Adrenal gland (tissue), 19 donors: ENCODE measurements at places on chromosomes 11 and 22.

DNA sequence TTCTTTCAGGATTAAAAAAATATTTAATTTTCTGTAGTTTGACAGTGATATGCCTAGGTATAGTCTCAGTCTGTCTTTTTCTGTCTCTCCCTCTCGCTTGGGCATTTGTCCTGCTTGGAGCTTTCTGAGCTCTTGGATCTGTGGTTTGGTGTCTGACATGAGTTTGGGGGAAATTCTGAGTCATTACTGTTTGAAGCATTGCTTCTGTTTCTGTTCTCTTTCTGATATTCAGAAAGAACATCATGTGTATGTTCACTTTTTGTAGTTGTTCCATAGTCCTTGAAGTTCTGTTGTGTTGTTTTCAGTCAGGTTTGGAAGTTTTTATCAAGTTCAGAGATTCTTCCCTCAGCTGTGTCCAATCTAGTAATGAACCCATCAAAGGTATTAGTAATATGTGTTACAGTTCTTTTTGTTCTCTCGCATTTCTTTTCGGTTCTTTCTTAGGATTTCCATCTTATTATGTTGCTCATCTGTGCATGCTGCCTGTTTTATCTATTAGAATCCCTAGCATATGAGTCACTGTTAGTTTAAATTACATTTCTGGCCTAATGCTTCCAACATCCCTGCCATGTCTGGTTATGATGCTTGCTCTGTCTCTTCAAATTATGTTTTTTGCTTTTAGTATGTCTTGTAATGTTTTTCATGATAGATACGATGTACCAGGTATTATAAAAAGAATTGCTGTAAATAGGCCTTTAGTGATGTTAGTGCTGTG lies 48.4 kb downstream of the DDX10 start:
- DNase-seq: no peak

DNA sequence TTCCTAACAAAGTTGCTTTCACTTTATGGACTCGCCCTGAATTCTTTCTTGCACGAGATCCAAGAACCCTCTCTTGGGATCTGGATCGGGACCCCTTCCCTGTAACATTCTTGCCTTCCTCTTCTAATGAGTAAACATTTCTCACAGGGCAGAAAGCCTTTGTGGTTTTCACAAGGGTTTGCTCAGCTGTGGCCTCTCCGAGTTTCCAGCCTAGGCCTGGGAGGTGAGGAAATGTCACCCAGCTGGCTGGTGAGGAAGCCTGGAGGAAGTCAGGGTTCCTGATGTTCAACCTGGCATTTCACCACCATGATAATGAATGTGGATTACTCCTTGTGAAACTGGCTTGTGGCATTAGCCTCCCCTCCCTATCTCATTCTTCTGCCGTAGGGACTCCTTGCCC lies 224.9 kb downstream of the DSCAML1 start:
- DNase-seq: no peak

GRCh38 chr11:11659567-11660362 lies 38.0 kb upstream of the GALNT18 start:
- DNase-seq: no peak

DNA sequence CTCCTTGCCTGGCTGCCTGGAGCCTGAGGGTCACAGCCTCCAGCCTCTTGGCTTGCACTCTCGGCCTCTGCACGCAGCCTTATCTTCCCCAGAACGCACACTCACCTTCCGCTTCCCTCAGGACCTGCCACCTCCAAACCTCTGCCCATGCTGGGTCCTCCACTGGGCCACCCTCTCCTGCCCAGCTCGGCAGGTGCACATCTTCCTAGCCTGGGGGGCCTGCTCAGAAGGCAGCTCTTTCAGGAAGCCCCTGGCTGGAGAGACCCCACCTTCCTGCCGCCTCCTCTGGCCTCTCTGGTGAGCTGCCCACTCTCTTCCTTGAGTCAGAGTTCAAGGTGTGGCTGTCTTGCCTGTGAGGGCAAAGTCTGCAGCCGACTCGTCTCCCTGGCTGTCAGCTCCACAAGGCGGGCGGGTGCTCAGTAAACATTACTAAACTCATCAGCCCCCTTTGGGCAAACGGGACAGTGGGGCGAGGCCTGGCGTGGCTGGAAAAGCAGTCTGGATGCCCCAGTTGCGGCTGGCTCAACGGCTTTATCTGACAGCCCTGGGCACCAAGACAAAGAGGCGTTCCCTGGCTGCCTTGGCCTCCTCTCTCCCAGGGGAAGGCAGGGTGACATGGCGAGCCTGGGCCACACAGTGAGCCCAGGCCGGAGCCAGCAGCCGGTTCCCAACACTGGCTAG lies 1.7 kb upstream of the LINC01488 start:
- DNase-seq: no peak

- DNase-seq: no peak
Measured at GRCh38 chr11:30346068-30346688, 23.3 kb downstream of the ARL14EP start.

DNA sequence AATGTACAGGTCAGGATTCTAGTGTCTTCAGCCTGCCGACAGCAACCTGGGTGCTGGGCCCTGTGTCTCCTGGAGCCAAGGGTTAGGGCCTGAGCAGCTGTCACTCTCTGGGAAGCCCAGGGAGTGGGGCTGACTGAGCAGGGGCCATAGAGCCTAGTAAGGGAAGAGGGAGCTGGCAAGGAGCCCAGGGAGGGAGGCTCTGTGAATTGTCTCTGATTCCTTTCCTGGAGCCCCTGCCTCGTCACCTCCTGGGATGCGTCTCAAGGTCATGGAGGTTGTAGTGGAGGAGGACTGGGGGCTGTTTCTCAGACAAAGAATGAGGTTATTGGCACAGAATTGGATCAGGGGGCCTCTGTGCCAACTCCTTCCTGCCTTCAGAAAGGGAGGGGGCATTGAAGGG lies 11.8 kb downstream of the SOX10 start:
- DNase-seq: peak; percentile 35

DNA sequence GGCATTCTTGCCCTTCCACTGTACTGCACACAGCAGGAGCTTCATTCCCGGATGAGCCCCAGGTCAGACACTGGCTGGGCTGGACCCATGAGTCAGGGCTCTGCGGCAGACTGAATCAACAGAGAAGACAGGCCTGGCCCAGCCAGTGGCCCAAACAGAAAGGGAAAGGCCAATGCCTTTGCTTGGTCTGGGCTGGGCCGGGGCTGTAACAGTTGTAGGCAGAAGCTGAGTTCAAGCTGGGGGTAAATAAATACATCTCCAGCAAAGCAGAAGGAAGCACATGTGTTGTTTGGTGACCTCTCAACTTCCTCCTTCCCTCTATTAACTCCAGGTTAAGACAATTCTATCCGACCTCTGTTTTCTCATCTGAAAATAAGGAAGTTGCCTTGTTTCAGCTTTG lies 1.8 kb upstream of the SMIM35 start:
- DNase-seq: peak; percentile 83

DNA sequence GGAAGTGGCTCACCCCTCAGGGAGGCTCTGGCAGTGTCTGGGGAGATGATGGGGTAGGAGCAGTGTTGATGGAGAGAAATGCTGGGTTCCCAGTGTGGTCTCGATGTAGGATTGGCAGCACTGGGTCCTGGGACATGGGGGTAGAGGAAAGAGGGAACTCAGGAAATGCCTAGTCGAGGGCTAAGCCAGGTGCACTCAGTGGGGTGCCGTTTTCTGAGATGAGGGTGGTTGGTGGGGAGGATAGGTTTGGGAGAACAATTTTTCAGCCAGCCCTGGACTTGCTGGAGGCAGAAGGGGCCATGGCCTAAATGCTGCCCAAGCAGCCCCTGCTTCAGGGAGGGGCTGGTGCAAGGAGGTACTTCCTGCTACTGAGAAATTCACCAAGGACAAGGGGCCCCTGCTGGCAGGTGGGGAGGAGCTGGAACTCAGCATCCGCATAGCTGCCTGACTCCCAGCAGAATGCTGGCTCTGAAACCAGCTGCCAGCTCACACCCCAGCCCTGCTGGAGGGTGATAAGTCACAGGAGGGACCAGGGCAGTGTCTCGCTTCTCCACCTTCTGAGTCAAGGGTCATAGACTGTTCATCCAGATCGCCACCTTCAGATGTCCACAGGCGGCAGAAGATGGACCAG lies 6.0 kb downstream of the CCDC157 start:
- DNase-seq: no peak

GRCh38 chr11:8717876-8718753 lies 35.5 kb downstream of the RPL27A start:
- DNase-seq: peak; percentile 86

DNA sequence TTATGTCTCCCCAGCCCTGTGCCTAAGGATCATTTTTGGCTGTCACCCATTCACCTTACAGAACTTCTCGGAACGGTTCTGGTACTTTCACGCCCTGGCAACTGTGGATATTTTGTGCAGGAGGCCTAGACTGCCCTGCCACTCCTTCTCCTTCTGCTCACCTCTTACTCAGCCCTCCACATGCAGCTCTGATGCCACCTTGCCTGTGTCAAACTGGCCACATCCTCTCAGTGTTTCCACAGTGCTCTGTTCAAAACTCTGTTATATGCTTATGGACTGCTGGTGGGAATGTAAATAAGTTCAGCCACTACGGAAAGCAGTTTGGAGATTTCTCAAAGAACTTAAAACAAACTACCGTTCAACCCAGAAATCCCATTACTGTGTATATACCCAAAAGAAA lies 100.8 kb upstream of the MTMR2 start:
- no peak for DNase-seq

DNA sequence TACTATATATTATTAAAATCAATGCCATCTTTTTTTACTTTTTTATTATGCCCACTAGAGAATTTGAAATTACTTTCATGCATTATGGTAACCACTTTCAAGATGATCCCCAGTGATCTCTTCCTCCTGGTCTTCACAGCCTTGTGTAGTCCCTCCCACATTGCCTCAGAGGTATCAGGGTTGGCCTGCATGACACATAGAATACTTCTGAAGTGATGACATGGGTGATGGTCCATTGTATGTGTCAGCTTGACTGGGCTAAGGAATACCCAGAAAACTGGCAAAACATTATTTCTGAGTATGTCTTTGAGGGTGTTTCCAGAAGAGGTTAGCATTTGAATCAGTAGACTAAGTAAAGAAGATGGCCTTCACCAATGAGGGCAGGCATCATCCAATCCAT lies 14.2 kb upstream of the ISX start:
- DNase-seq: no peak

DNA sequence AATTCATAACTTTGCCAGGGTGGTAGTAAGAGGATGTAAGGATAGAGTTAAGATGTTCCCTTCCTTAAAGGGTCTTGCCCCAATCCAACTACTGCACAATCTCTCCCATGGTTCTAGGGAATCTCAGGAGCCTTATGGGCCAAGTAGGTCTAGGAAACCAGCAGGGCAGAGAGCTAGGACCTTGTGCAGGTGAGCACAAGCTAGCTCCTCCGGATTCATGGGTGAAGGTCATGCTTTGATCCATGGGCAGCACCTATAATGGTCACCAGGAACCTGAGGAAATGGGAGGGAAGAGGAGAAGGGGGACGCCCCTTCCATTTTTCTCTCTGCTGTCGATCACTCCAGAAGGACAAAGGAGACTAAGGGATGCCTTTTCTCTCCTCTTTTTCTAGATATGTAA lies 16.8 kb downstream of the KCNJ11 start:
- DNase-seq: no peak

DNA sequence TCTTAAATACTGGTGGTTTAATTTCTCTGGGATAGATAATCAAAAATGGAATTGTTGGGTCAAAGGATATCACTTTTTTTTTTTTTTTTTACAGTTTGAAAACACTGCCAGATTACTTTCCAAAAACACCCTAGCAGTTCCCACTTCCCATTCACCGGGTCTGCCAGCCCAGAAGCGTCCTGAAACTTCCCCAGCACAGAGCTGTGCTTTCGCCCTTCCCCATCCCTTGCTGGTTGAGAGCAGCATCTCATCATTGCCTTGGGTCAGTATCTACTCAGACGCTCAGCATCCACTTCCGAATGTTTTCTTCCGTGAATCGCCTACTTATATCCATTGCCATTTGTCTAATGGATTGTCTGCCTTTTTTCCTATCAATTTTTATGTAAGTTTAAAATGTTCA lies 5.5 kb downstream of the CERK start:
- DNase-seq: no peak

DNA sequence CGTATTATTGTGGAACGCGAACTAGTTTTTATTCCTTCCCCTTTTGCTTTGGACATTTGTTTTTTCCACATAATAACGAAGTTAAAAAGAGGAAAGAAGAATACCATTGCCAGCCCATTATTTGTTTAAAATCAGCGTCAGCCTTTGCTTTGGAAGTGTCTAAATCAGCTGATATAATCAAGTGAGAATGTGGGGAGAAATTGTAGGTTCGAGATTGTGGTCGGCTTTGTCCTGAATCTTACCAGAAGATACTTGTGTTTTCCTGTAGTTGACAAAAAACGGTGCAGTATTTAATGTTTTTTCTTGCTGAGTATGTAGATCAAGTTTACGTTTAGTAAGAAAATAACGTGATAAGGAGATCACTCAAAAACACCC lies 935 bp downstream of the ZNF143 start:
- DNase-seq: no peak

- DNase-seq: no peak
Measured at GRCh38 chr22:29244785-29245625, 22.8 kb downstream of the RHBDD3 start.

GRCh38 chr11:109958131-109958820 lies 134.9 kb upstream of the ZC3H12C start:
- DNase-seq: no peak

GRCh38 chr11:32187111-32187510 lies 96.2 kb downstream of the RCN1 start:
- DNase-seq: no peak

DNA sequence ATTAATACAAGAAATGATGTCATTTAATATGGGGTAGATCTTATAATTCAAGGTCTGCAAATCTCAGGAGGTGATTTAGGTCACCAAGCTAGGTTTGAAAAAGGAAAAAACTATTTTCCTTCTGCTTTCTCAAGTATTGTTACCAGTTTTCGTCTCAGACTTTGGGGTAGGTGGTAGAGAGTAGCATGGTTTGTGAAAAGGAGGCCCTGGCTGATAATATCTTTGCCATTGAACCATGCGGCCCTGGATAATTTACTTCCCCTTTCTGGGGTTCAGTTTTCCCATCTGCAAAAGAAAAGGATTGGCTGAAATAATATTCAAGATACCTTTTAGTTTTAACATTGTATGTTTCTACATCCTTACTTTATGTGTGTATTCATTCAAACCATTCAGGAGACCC lies 92.1 kb downstream of the WNT11 start:
- no peak for DNase-seq

DNA sequence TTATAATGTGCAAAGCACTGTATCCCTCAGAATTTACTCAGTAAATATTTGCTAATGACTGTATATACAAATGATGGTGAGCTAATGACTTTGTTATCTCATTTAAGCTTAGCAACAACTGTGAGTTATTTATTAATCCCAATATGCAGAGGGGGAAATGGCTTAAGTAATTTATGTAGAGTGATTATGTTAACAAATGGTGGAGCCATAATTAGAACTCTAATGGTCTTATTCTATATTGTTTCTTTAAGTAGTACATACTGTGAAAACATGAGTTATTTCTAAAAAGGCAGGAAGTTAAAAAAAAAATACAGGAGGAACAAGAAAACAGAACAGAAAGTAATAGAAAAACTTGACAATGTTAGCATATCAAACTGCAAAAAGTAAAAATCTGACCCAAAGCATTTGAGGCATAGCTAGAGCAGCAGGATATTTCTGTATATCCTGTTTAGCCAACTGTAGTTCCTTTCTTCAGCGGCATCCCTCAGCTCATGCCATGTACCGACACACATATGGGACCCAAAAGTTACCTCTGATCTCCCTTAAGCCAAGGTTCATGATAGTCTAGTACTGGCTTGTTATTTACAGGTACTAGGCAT lies 94.2 kb downstream of the FCHSD2 start:
- DNase-seq: no peak
